Astrocyte (in vitro differentiated cells and primary cell): ENCODE measurements at places on chromosomes 1 and 21.

- DNase-seq: no peak
Observed at GRCh38 chr21:32306021-32306780, 7.5 kb downstream of the MRAP start.

DNA sequence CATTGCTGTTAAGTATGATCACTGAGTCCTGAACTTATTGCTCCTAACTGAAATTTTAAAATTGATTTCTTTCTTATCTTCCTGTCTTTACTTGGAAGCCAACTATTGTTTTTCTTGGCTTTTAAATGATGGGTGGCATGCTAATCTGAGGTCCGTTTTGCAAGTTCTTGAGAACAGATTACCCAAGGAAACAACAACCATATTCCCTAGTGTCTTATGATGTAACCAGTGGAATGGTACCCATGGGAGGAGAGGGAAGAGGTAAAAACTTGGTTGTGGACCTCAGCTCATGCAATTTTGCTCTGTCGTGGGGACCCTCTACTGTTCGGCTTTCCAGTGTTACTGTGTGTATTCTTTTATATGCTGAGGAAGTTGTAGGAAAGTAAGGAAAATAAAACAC is 454.8 kb upstream of the ADAMTS5 start:
- no peak for DNase-seq

DNA sequence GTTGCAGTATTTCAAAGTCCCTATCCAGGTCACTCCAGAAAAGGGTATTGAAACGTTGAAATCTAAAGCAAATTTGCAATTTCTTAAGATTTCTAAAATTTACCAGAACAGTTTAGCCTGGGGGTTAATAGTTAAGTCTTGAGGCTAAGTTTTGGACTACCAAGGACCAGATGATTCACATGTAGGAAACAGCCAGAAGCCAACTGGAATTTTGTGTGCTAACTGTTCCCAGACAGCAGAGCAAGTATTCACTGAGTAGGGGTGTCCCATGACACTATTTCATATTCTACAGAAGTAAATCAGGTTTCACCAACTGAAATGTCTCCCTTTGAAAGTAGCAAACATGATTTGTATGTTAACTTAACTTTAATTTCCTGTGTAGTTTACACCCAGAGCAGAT is 11.5 kb upstream of the C1orf105 start:
- DNase-seq: peak; percentile 47

- peak; percentile 1 for DNase-seq
Observed at GRCh38 chr21:21559285-21560045, 561.3 kb downstream of the NCAM2 start.

DNA sequence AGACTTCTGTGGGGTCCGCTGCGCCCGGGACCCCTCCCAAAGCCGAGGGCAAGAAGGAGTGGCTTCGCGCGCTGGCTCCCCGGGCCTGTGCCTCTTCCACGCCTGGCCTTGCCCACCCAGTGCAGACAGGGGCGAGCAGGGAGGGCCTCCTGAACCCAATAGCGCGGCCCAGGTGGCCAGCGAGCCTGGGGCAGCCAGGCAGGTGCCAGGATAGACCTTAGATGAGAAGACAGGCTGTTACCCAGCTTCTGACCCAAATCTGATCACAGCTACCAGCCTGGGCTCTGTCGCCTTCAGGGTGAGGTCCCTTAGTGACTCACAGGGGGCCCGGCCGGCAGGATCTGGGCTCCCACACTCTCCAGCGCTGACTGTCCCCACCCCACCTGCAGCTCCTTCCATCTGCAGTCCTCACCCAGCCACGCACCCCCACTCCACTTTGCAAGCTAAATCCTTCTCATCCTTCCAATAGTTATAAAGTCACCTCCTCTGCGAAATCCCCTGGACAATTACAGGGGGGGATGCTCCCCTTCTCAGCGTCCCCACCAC is 9.6 kb downstream of the CLEC20A start:
- no peak for DNase-seq

DNA sequence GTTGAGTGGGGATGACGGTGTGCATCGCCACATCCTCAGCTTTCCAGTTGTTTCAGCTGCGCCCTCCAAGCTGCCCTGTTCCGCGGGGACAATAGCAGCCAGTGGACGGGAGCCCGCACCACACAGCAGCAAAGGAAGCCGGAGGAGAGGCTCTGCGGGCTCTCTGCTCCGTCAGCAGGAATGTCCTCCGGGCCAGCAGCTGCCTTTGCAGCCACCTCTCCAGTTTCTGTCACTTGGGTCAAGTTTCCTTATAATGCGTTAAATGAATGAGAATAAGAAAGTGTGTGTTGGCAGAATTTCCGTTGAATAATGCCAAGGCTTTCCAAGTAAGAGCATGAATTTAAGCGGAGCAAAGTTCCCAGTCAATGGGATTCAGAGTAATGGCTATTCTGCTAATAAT is 263.3 kb downstream of the KIF26B start:
- no peak for DNase-seq

- no peak for DNase-seq
Observed at GRCh38 chr1:245316784-245317183, 162.0 kb downstream of the KIF26B start.

- DNase-seq: no peak
Observed at GRCh38 chr21:42590431-42591131, 62.8 kb upstream of the PDE9A start.

- DNase-seq: no peak
Observed at GRCh38 chr1:30715216-30715615, 8.2 kb downstream of the MATN1 start.

DNA sequence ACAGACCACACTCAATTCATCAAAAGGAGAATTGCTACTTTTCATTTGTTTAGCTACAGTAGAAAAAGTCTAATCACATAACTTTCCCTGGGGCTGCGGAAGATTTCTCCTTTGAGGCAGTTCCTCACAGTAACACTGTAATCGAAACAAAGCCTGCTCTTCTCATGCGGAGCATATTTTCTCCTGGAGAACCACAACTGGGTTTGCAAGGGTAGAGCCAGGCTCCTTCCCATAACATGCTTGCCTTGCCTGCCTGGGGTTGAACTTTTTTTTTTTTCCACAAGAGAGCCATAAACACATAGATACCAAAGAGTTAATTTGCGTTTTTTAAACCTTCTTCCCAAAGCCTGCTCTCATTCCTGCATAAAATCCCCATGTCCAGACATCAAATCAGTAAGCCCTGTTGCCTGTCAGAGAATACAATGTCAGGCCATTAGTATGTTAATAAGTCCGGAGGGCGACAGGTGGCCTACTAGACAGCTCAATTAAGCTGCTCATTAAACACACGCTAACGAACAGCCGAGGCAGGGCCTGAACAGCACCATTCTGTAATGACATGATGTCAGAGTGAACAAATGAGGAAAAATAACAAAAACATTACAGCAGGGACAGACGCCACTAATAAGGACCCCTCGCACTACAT is 107.1 kb upstream of the OLIG2 start:
- no peak for DNase-seq

DNA sequence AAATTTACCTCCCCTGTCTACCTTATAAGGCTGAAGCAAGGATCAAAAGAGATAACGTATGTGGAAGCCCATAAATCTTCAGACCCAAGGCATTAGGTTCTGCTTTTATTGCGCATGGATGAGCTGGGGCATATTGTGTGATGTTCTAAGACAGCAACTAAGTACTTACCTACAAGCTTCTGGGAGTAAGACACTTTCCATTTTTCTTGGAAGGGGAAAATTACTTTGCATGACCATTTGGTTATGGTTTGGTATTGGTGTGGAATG is 21.1 kb downstream of the LMOD1 start:
- DNase-seq: no peak

- no peak for DNase-seq
Observed at GRCh38 chr1:58741678-58742553, 41.9 kb downstream of the JUN start.

- DNase-seq: no peak
Observed at GRCh38 chr1:39940253-39940652, 14.7 kb upstream of the MFSD2A start.

GRCh38 chr1:226674892-226675714 is 64.0 kb downstream of the ITPKB start:
- no peak for DNase-seq

GRCh38 chr21:16205527-16205926 is 475.7 kb downstream of the USP25 start:
- peak; percentile 23 for DNase-seq

GRCh38 chr1:203152158-203153034 is 23.2 kb downstream of the MYBPH start:
- peak; percentile 89 for DNase-seq

DNA sequence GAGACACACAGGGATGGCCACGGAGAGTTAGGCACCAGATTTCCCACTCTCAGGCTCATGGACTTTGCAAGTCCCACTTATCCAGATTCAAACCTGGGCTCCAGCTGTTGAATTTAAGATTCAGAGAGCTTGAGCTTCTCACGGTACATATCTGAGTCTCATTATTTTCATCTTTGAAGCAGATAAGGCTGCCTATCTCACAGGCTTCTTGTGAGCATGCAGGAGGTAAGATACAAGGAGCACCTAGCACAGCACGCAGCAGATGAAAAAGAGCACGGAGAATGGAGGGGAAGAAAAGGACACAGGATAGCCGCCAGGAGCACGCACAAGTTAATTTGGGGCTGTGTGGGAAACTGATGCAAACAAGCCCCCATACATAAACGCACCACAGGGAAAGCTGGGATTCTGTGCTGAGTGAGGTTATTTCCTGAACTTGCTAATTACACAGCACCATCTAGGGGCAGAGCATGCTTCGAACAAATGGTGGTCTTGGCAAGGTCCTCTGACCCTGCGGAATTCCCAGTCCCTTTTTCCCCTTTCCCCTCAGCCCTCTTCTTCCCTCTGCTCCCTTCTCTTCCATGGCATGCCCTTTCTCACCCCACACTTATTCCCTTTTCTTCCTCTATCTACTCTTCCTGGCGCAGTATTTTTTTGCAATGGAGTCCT is 134.7 kb upstream of the VANGL1 start:
- peak; percentile 53 for DNase-seq

- DNase-seq: peak; percentile 78
Observed at GRCh38 chr1:209542585-209542984, 40.9 kb upstream of the CAMK1G start.

DNA sequence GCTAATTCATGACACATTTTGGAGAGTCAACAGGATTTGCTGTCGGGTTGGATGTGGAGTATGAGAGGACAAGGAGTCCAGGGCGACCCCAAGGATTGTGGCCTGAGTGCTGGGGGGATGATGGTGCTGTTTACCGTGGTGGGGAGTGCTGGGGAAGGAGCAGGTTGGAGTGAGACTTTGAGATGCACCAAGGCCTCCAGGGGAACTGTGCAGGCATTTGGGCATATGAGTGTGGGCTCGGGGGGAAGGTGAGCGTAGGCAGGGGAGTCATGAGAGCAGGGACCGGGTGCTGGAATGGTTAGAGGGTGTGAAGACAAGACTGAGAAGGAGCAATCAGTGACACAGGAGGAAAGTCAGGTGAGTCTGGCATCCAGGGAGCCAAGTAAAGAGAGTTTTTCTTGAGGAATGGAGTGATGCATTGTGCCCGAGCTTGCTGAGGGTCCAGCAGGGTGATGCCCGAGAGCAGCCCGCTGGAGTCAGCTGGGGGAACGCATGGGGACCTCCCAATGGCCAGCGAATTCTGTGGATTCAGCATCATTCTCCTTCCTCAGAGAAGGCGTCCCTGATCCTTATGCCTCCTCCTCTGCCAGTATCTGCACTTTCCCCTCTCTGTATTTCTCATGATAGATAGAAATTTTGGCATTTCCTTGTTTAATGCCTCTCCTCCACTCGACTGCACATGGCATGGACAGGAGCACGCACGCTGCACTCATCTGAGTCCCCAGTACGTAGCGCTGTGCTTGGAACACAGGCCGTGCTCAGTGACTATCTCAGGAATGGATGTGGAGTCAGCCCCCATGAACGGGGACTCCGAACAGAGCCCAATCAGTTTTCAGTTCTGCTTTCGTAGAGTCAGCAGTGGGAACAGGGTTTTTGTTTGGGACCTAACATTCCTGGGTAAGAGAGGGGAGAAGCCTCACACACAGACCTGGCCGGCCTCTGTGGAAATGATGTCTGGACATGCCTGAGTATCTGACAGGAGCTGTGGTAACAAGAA is 52.1 kb upstream of the ETV3 start:
- no peak for DNase-seq

DNA sequence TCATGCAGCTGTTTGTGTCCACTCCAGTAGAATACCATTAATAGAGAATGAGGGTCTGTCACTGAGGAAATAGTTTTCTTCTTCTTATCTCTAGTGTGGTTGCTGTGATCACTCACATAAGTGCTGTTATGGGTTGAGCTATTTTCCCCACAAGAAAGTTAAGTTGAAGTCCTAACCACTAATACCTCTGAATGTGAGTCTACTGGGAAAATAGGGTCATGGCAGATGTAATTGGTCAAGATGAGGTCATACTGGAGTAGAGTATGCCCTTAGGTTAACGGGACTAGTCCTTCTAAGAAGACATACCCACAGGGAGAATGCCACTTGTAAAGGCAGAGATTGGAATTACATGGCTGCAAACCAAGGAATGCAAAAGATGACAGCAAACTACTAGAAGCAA is 70.5 kb upstream of the COL24A1 start:
- peak; percentile 96 for DNase-seq

- no peak for DNase-seq
Observed at GRCh38 chr1:108851567-108851966, 5.3 kb downstream of the AKNAD1 start.

DNA sequence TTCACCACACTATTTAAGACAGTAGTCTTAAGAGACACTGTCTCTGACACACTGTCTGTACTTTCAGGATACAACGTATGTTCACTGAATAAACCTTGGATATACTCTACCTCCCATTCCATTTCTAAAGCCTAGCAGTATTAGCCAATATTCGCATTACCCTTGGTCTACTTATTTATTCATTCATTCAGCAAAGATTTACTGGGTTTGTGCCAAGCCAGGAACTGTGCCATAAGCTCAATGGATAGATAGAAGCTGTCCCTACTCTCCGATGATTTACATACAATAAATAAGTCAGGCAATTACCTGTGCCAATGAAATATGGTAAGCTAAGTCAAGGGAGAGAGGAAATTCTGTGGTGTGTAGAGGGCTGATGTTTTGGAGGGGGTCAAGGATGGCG is 195.2 kb upstream of the RAB4A start:
- no peak for DNase-seq

DNA sequence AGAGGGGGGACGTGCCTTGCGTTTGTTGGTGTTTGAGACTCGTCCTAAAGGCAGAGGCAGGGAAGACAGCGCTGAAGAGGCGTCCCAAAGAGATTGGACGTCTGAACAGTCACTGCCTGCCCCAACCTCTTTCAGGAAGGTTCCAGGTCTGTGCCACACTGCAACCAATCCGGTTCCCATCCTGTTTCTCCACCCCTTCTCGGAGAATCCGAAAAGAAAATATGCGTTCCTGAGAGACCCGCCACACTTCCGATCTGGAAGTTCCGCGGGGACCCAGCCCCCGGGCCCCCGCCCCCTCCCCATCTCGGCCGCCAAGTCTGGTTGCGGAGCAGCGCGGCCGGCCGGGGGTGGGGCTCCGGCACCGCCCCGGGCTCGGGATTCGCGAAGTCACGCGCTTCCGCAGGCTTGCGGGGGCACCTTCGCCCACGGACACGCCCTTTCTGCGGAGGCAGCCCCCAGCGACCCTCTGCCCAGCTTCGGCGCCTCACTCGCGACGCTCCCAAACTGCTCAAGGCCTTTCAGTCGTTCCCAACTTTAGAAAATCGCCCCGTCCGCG is 124.5 kb upstream of the DPYD start:
- peak; percentile 69 for DNase-seq
